ENCODE measurements at places on chromosomes 12 and 14.

DNA sequence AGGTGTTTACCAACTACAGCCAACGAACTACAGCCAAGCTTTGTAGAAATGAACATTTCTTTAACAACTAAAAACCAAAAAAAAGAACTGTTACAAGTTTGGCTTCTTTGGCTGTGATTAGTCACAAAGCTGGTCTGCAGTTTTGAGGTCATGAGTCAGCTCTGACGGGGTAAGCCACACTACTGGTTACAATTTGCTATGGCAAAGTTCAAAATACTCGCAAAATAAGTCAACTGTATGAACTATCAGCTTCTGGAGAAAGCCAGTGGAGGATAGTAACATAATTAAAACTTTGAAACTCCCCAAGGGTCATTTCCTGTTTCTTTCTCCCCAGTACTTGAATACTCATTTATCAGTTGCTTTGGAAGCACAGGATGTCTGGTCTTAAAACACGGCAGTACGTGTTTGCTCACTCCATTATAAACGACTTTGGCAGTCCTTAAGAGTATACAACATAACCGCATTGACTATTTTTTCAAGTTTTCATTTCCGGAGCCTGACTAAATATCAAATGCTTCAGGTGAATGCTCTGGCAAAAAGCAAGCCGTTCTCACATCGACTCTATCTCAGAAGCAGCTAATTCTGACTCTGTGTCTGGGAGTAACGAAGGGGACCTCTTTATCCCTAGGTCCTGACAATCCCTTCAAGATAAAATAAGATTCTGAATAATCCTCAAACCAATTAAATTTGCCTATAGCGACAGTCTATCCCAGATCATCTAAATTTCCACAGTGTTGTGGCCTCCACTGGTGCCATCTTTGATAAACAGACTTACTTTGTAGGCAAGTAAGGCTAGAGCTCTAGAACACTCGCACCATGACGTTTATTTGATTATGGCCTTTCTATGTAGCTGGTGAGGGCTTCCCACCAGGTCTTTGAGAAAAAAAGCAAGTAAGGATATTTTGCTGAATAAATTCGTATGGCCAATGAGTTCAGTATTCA is 10.6 kb downstream of the PHLDA1 start:
- no peak for DNase-seq

DNA sequence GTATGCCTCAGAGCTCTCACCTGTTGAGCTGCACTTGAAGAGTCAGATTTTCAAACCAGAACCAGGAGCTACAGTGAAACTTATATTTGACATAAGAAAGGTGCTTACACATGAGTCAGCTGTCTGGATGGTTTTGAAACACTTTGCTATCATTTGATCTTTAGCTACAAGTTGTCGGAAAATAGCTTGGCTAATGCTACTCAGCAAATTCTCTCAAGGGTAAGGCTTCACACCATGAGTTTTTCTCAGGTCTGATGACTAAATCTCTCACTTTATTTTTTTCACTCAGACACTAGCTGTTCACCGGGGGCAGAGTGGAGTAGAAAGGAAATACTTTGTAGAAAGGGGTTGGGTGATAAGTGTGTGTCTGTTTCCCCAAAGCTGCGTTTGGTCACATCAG is 171.8 kb downstream of the FLRT2 start:
- DNase-seq = no peak

- no peak for DNase-seq
These were observed 18.7 kb upstream of the HDAC7 start for GRCh38 chr12:47838286-47838931.

DNA sequence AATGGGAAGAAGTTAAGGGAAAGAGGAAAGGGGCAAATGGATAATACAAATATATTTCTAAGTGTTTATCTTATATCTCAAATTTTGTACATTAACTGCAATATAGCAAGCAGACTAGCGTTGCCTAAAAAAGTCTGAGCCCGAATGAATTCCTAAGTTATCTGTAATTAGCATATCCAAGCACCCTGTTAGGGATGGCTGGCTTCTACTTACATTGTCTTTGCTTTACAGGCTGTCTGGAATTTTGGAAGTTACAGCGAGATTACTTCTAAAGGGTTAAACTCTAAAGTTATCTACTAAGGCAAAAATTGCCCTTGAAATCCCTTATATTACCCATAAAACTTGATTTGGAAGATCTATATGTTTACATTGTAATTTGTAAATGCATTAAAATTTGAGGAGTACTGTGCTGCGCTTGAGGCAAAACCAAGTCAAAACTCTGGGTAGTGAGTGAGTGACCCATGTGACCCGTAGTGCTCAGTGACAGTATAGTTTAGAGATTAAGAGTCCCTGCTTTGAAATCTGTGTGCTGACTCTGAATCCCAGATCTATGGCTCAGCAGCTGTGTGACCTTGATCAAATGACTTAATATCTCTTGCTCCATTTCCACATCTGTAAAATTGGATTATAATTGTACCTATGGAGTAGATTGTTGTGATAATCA is 17.3 kb upstream of the LIN7A start:
- no peak for DNase-seq

- DNase-seq = no peak
These were observed 69.1 kb downstream of the VEZT start for GRCh38 chr12:95286713-95287112.

- no peak for DNase-seq
These were observed 170.5 kb upstream of the LHX5 start for GRCh38 chr12:113642216-113642615.

- DNase-seq = no peak
These were observed 120.5 kb downstream of the SLC25A47 start for GRCh38 chr14:100443603-100444002.

- no peak for DNase-seq
These were observed 182.9 kb upstream of the GRIN2B start for GRCh38 chr12:14164266-14164665.

DNA sequence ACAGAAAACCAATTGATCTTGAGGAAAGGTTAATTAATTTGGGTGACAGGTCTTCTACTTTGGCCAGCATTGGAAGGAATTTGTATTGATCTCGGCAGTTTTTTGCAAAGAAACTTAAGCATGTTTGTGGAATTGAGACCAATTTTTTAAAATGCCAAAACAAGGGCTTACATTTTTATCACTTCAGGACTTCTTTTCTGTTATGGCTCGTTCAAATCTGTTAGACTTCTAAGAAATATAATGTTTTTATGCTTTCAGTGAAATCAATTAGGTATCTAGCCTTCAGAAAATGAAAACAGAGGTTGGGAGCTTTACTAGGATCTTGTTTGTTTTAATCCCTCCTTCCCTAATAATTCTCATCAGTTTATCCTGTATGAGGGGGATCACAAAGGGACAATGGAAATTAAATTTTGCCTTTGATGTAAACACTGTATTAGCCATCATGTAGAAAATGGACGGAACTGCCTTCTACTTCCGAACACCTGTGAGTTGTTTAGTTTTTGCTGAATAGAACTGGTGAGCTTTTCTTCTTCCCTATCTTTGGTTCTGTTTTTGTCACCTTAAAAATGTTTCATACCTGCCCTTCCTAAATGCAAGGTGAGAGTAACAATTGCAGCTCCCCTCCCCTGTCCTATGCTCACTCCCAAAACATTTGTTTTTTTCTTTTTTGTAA is 7.8 kb downstream of the FOXA1 start:
- no peak for DNase-seq
